ENCODE measurements at places on chromosomes 2 and 18.
A peak's percentile ranks its signal among the peaks of the same experiment; 100 is the strongest.

DNA sequence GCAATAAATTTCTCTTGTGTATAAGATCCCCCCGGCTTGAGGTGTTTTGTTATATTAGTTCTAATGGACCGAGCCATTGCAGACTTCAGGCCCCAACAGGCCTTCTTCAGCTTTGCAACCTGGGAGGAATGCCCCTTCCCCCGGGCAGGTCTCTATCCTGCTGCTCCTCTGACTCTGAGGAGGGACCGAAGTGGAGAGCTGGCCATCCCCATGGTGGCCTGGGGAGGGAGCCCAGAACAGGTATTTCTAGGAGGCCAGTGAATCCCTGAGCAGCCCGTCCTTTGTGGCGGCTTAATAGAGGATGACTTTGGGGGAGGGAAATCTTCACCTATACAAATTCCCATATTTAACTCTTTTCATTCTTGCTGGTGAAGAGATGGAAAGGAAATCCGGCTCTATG lies 715.8 kb upstream of the SOX11 start:
- DNase-seq = no peak

GRCh38 chr2:157441072-157441454 lies 2.8 kb downstream of the CYTIP start:
- no peak for DNase-seq

GRCh38 chr2:219451661-219452360 lies 17.2 kb downstream of the SPEG start:
- DNase-seq = no peak

GRCh38 chr2:169107645-169108044 lies 38.3 kb downstream of the DHRS9 start:
- no peak for DNase-seq

DNA sequence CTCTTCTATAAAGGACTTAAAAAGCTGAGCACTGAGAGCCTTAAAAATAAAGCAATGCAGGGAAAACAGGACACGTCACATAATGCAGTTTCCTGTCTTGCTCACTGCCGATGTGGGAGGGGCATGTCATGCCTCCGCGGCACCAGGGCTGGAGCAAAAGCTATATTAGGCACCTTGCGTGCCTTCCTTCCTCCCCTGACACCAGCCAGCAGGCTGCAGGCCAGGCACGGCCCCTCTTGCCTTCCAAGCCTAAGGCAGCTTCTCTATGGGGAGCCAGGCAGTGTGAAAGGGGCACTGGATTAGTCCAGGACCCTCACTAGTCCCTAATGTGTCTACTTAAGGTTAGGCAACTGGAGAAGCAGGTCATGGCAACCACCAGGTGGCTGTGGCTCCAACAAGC lies 26.3 kb downstream of the MRPL35 start:
- peak; percentile 65 for DNase-seq

DNA sequence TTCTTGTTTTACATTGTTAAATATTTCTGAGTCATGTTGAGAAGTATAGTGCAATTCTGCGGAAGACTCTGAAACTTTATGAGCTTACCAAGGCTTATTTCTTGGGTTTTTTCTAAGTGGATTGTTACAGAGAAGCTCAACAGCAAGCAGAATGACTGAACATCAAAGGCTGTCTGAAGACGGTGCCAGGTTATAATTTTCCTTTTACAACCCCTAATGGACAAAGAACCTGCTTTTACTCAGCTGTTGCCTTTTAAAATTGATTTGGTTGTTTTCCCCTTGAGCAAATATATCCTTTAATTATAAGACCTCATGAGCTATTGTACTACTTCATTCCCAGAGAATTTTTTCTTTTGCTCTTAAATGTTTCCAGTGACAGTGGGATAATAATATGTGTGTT lies 41.6 kb downstream of the LAMA3 start:
- DNase-seq = no peak

GRCh38 chr2:188675391-188676009 lies 298.7 kb upstream of the COL3A1 start:
- DNase-seq = no peak
